ENCODE measurements at places on chromosomes 1 and 21.
A peak's percentile ranks its signal among the peaks of the same experiment; 100 is the strongest.

GRCh38 chr1:218080863-218081262, 204.2 kb upstream of the RRP15 start:
- no peak for DNase-seq

GRCh38 chr1:168081373-168082007, 55.2 kb downstream of the GPR161 start:
- no peak for DNase-seq

- DNase-seq = no peak
Measured at GRCh38 chr1:13617773-13618172, 34.1 kb downstream of the PDPN start.

DNA sequence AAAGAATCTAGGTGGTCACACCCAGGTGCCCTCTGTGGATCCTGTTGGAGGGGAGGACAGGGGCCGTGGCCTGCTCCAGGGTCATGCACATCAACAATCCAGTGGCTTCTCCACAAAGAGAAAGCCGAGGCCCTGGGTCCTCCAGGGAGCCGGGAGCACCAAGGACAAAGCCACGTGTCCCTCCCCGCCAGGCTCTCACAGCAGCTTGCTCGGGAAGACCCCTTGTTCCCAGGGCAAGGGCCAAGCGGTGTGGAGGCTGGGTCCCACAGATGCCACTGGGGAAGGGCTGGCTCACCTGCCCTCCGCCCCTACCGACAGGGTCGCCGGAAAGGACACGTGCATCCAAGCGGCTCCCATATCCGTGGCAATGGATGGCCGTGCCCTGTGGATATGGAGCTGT, 192.9 kb upstream of the VAMP3 start:
- no peak for DNase-seq

GRCh38 chr1:214404154-214404553, 123.2 kb downstream of the SMYD2 start:
- DNase-seq = no peak

GRCh38 chr1:12206792-12207424, 22.9 kb upstream of the VPS13D start:
- DNase-seq = no peak

GRCh38 chr1:244041466-244042120, 9.5 kb upstream of the ZBTB18 start:
- no peak for DNase-seq

GRCh38 chr21:35159881-35160280, 110.8 kb upstream of the RUNX1 start:
- DNase-seq = no peak

DNA sequence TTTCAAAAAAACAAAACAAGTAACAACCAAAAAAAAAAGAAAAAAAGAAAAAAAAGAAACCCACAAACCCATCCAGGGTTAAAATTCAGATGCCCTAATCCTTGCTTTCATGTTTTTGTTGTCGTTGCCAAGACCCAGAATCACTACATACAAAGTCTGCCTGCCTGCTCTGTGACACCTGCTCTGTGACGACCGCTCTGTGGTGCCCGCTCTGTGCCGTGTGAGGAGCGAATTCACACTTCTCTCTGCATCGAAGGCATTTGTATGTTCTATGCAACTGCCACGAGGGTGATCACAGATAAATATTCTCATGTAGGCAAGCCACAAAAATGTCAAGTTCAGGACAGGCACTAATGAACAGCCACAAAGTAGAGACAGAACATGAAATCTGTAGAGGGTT, 178.6 kb downstream of the SLC45A1 start:
- no peak for DNase-seq

DNA sequence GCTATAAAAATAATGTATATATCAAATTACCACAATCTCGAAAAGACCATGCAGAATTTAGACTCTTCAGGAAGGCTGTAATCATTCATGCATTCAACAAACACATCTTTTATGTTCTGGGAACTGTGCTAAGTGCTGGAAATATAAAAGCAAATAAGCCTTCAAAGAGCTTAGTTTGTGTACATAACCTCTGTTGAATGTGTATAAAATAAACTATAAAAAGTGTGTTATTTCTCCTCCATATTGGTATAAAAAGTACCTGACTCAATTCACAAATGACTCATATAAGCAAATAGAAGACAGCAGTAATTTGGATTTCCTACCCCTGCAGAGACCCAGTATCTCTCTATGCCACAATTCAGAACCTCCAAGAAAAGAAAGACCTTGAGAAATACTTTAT, 36.8 kb downstream of the RAB3GAP2 start:
- no peak for DNase-seq

DNA sequence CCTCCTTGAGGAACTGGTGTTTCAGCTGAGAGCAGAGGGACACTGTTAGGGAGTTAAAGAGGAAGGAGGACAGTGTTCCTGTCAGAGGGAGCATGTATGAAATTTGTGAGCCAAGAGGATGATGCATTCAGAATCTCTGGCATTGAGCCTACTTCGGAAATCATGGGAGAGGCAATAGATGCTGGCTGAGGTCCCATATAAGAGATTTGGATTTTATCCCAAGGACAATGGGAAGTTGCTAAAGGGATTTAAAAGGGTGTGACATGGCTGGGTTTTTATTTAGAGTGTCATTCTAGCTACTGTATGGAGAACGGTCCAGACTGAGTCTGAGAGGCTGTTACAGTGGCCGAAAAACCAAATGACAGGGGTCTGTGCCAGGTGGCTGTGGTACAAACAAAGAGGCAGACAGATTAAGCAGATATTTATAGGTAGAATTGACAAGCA, 403.2 kb upstream of the B3GALT2 start:
- no peak for DNase-seq

- no peak for DNase-seq
Measured at GRCh38 chr21:39630827-39631226, 18.1 kb downstream of the B3GALT5 start.

DNA sequence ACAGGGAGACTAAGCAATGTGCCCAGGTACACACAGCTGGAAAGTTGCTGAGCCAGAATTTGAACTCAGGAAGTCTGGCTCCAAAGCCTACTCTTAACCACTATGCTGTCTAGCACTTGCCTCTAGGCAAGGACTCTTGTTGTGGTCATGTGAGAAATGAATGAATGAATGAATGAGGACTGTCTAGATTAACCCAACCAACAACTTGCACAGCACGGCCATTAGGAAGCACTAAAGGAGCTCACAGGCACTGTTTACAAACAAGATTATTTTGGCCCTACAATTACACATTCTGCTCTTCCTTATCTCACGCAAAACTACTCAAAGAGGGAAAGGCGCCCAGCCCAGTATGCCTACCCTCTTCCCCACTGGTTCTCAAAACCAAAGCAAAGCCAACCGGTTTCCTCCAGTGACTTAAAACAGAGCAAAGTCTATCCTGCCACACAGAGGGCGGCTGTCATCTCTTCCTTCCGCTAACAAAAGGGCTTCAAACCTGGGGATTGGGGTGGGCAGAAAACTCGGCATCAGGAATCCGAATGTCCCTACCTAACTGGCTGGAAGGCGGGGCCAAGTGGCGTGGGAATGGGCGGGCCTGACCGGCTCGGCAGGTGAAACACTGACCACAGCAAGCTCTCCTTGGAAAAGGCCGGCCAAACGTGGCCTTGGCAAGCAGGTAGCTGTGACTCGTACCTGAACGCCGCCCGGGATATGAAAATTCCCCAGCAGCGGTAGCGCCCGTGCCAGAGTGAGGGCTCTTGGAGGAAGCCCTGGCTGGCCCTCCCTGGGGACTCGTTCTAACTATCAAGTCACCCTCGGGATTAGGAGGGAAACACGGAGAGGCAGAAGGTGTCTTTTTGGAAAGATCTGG, 948 bp downstream of the STK40 start:
- DNase-seq = no peak

GRCh38 chr1:175673371-175674150, 69.8 kb downstream of the TNR start:
- no peak for DNase-seq

DNA sequence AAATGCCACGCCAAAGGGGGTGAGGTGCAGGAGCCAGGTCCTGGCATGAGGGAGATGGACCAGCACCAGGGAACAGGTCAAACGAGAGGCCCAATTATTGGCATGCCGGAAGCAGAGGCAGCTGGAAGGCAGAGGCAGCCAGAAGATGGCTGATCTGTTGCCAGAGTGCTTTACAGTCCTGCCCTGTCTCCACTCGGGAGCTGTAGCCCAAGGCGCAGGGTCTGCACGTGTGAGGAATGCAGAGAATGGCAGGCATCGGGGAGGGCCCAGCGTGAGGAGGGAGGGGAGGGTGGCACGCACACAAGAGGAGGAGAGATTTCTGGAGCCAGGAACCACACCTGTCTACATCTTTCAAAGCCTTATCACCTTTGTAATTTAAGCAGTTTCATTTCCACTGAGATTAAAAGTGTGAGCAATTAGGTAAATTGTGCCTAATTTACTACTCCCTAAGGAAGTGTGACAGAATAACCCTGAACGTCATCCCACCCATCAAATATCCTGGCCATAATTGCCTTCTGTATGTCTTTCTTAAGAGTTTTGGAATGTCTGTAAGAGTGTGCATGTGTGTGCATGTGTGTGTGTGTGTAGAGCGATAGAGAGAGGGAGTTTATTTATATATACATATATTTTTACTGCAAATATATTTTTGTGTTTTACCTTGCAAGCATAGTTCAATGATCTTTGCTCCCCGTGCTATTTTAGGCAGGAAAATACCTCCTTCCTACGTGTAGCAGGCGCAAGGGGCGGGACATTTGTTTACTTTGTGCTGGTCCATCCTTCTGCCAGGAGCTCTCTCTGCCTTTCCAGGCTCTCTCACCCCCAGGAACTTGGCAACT, 125.5 kb upstream of the SERBP1 start:
- DNase-seq = no peak

DNA sequence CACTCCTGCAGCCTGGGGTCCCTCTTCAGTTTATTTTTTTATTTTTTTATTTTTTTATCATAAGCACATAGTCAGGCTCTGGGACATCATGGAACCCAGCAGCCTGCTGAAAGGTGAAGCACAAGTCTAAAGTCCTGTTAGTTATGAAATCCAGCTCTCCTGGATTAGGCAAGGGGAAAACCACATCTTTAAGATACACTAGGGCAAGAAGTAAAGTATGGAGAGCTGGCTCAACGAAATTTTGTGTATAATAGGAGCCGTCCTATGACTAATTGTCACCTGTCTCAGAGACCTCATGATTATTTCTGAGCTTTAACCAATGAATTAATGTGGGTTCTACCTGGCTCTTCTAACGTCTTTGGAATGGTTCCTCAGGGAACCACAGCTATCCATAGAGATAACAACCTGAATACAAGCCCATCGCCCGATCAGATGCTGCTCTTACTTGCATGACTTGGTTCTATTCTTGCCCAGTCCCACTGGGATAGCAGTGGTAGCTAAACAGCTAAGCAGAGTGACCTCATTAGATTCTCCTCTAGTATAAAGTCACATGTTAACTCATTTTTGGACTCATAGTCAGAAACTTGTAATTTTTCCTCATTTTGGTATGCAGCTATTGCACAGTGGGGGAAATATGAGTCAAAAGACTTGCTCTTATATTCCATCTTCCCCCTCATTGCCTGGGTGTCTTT, 122.7 kb downstream of the LMO4 start:
- no peak for DNase-seq

- DNase-seq = no peak
Measured at GRCh38 chr1:244231572-244232315, 180.7 kb downstream of the ZBTB18 start.

DNA sequence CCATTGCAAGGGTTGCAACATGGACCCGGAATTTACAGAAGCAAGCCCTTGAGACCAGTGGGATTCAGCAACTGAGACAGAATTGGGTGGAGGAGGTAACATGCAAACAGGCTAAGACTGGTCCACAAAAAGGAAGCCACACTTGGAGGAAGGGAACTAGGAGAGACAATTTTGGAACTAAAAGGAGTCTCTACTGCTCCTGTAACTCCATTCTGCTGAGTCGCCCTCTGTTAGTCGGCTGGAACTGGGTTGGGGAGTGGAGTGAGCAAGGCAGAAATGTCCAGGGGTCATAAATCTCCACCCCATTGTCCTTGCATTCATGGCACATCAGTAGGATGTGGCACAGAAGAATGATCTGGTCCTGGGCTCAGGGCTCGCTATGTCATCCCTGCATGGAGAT, 5.1 kb downstream of the LAMB3 start:
- DNase-seq = no peak

GRCh38 chr1:52955129-52955970, 28.3 kb downstream of the SCP2 start:
- DNase-seq = no peak

GRCh38 chr1:115555446-115555845, 86.3 kb upstream of the VANGL1 start:
- DNase-seq = no peak

GRCh38 chr21:38688068-38688467, 117.7 kb upstream of the ETS2 start:
- no peak for DNase-seq

GRCh38 chr1:197862671-197863070, 39.8 kb upstream of the C1orf53 start:
- DNase-seq = no peak

DNA sequence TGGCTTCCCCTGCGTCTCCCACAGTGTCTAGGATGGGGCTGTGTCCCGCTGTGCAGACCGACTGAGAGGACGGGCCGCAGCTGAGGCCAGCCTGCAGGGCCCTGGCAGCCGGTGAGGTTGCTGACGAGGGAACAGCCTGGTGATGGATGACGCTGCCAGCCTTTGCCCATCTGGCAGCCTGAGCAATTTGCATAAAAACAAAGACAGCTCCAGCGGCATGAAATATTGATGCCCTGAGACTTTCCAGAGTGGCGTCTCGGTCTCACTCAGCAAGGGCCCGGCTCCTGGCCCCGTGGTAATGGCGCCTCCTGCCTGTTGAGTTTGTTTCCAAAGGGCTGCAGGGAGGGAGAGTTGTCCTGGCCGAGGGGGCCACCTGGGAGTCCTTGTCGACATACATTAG, 19.1 kb upstream of the KCNA10 start:
- peak; percentile 47 for DNase-seq

- no peak for DNase-seq
Measured at GRCh38 chr1:25890239-25891034, 14.9 kb upstream of the PAQR7 start.

GRCh38 chr1:99469550-99469971, 176.4 kb upstream of the PALMD start:
- DNase-seq = no peak

- no peak for DNase-seq
Measured at GRCh38 chr1:226397011-226397926, 10.6 kb downstream of the PARP1 start.
